Trophoblast cell (in vitro differentiated cells and primary cell): ENCODE measurements at places on chromosomes 12 and 14.

GRCh38 chr14:55904086-55904485, 214.1 kb upstream of the PELI2 start:
- H3K36me3 ChIP-seq, result no peaks in the 10 kb centered on the region
- H3K27me3 ChIP-seq, result no peaks in the 10 kb centered on the region
- no peak overlapping the region for H3K27ac ChIP-seq

DNA sequence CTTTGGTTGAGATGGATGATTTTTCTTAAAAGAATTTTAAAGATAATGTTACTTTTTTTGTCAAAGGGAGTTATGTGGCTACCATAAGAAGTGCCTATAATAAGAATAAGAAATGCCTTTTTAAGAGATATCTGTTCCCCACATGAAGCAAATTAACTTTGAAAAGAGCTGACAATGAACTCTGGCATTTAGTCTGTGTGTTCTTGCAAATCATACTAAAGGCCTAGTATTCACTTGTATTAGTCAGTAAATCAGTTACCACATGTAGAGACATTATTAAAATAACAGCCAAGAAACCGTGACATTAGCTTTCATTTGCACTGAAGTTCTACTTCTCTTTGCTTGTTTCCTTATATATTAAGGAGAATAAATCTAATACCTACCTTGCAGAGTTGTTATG, 296.3 kb downstream of the CCDC91 start:
- no peaks in the 10 kb centered on the region for H3K4me1 ChIP-seq
- no peak for DNase-seq
- no peaks in the 10 kb centered on the region for H3K27me3 ChIP-seq
- H3K4me3 ChIP-seq, result no peak overlapping the region
- no peaks in the 10 kb centered on the region for H3K36me3 ChIP-seq

GRCh38 chr12:104462931-104463339, 6.2 kb downstream of the CHST11 start:
- H3K4me3 ChIP-seq, result no peak overlapping the region
- H3K27ac ChIP-seq, result no peak overlapping the region
- H3K27me3 ChIP-seq, result no peaks in the 10 kb centered on the region
- H3K4me1 ChIP-seq, result peaks cover 15% of the 10 kb centered on the region

DNA sequence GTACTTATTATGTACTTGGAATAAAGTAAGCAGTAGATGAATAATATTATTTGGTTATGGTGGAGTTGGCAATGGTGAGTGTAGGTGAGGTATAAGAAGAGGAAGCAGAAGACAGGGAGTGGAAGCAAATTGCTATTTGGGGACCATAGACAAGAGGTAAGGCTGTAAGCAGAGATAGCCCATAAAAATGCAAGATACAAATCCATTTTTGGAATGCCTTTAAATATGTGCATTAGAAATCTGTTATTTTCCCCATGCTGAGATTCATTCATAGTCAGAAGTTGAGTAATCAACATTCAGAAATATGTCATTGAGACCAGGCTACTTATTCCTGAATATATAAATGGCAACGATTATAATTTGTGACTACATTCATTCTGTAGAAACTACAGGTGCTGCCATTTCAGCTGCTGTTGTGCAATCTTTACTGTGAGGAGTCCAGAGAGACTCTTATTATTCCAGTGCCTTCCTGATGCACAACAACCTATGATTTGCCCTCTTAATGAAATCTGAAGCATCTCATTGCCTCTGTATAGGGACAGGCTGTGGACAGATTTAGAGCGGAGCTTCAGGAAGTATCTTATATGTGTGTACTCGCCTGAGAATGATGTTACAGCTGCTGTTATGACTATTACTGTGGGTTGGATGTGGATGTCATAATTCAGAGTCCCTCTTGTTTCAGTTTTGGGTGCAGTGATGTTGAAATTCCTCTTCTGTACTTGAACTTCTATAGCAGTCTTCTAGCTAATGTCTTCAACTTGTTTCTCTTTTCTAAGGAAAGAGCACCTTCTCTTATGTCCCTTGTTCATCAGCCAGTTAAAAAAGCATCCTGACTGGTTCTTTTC, 173.8 kb downstream of the NAV3 start:
- no peaks in the 10 kb centered on the region for H3K4me1 ChIP-seq
- H3K27ac ChIP-seq, result no peak overlapping the region
- no peaks in the 10 kb centered on the region for H3K36me3 ChIP-seq
- no peak for DNase-seq
- H3K4me3 ChIP-seq, result no peak overlapping the region

DNA sequence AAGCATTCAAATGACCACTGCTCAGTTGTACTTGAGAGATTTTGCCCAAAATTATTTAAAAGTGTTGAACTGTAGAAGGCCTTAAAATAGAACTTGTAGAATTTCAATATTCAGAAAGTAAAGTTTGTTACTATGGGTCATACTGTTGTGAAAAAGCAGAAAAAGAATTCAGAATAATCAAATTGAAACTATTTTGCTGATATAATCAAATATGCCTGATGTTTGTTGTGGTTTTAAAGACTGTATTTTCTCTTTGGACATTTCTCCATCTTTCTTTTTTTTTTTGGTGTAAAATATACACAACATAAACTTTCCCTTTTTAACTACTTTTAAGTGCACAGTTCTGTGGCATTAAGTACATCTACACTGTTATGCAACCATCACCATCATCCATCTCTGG, 374.7 kb downstream of the APAF1 start:
- H3K4me3 ChIP-seq, result no peak overlapping the region
- DNase-seq, result no peak
- no peaks in the 10 kb centered on the region for H3K36me3 ChIP-seq
- no peaks in the 10 kb centered on the region for H3K27me3 ChIP-seq
- H3K27ac ChIP-seq, result no peak overlapping the region
- H3K4me1 ChIP-seq, result no peaks in the 10 kb centered on the region

GRCh38 chr12:2138871-2139308, 86.1 kb downstream of the CACNA1C start:
- no peak overlapping the region for H3K4me3 ChIP-seq
- H3K36me3 ChIP-seq, result no peaks in the 10 kb centered on the region
- no peaks in the 10 kb centered on the region for H3K4me1 ChIP-seq
- no peak overlapping the region for H3K27ac ChIP-seq
- no peak for DNase-seq
- H3K27me3 ChIP-seq, result no peaks in the 10 kb centered on the region

DNA sequence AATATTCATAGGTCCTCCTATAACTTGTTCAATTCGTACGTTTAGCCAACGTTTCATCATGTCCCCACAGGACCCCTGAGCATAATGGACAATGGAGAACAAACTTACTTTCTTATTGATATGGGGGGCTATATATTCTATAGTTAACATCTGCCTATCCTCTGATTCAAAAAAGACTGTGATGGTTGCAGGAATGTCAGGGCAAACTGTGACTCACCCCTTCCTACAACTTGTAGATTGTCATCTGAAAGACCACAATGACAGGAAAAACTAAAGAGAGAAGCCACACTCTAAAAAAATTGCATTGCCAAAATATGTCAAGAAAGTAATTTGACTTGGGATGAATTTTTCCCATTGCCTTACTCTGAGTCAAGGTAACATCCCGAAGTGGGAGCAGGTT, 50.8 kb downstream of the CATSPERB start:
- H3K27me3 ChIP-seq, result no peaks in the 10 kb centered on the region
- H3K36me3 ChIP-seq, result no peaks in the 10 kb centered on the region
- no peak overlapping the region for H3K4me3 ChIP-seq
- H3K4me1 ChIP-seq, result no peaks in the 10 kb centered on the region
- no peak for DNase-seq
- H3K27ac ChIP-seq, result no peak overlapping the region

GRCh38 chr12:124772289-124773170, 91.1 kb downstream of the SCARB1 start:
- DNase-seq, result no peak
- no peaks in the 10 kb centered on the region for H3K36me3 ChIP-seq
- no peak overlapping the region for H3K4me3 ChIP-seq
- H3K27ac ChIP-seq, result no peak overlapping the region

DNA sequence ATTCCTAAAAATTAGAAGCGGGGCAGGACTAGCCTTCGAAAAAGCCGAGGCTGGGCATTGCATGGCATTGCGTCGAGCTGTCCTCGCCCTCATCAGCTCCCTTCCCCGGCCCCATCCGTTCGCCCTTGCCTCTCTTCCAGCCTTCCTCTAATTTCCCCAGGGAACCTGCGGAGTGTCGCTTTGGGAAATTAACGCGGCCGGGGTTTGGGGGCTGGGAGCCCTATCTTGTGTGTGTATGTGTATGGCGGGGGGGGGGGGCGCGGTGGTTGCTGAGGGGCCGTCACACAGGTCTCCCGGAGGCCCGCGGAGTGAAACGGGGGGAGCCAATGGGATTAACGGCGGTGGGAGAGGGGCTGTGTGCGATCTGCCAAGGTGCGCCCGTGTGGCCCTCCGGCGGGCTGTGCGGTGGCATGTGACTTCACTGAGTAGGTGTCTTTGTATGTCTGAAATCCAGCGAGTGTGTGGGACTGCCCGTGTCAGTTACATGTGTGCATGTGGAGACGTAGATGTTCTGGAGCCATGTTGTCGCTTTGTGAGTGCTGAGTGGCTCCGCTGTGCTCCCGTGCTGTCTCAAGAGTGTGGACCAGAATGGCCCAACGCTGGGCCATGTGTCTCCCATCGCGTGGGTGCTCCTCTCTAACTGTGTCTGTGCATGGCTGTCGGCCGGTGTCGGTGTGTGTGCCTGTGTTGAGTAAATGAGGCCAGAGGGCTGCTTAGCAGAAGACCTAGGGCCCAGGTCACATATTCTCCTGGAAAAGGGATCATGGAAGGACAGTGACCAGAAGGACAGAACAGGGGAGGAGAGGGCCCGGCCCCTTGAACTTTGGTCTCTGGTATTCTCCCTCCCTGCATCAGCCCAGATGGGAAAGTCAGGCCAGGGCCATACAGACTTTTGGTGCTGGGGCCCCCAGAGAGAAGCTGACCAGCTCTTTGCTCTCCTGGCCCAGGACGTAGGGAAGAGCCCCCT, 1.5 kb downstream of the PTMS start:
- H3K27ac ChIP-seq, result peak overlapping the region; percentile 6
- no peaks in the 10 kb centered on the region for H3K27me3 ChIP-seq
- H3K4me1 ChIP-seq, result peaks cover 23% of the 10 kb centered on the region
- peaks cover 21% of the 10 kb centered on the region for H3K36me3 ChIP-seq
